ENCODE measurements at places on chromosomes 2 and 18. TPM values are rescaled to one million over a fixed set of nuclear protein-coding genes. Genes with fewer than 3 reads are reported as not detected.

Gene RTP5
- total RNA-seq, result not detected

Gene LONRF2
- under 0.01 TPM for total RNA-seq

Gene LRRTM4
- total RNA-seq, result not detected

Gene INO80B
- 12.3 TPM for total RNA-seq

Gene PTPRN
- total RNA-seq, result not detected

Gene FAP
- 0.53 TPM for total RNA-seq

Gene KRTCAP3
- 0.57 TPM for total RNA-seq

Gene CPO
- not detected for total RNA-seq

Gene TCF23
- not detected for total RNA-seq

Gene RAB11FIP5
- total RNA-seq, result 45.1 TPM

Gene TCF4
- total RNA-seq, result 406 TPM

Gene AFF3
- total RNA-seq, result not detected

Gene POLR1A
- total RNA-seq, result 55.3 TPM

Gene VSNL1
- total RNA-seq, result not detected

Gene FRZB
- total RNA-seq, result not detected

Gene REG1B
- total RNA-seq, result not detected

Gene UGT1A7
- total RNA-seq, result not detected

Gene RASGRP3
- total RNA-seq, result 42.4 TPM

Gene TTLL4
- 21.8 TPM for total RNA-seq

Gene DDX18
- 80.5 TPM for total RNA-seq

Gene KHK
- 3.4 TPM for total RNA-seq

Gene TMEM17
- total RNA-seq, result 1.7 TPM

Gene TMEM178A
- total RNA-seq, result 0.80 TPM
